Posterior cingulate gyrus (tissue), 11 donors: ENCODE measurements at places on chromosomes 12 and 14.
A peak's percentile ranks its signal among the peaks of the same experiment; 100 is the strongest.

DNA sequence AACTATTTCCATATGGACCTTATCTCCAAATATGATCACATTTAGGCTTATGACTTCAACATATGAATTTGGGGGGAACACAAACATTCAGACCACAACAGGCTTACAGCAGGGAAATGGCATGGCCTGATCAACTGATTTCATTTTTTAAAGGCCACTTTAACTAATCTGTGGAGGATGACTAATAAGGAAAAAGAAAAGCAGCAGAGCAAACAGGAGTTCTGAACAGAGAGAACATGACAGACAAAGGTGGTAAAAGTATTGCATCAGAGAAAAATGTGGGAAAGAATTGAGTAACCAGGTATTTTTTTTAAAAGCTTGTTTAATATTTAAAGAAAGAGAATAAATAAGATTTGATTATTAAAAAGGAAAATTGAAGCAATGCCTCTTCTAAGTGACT is 366.1 kb upstream of the TMPO start:
- DNase-seq = no peak

DNA sequence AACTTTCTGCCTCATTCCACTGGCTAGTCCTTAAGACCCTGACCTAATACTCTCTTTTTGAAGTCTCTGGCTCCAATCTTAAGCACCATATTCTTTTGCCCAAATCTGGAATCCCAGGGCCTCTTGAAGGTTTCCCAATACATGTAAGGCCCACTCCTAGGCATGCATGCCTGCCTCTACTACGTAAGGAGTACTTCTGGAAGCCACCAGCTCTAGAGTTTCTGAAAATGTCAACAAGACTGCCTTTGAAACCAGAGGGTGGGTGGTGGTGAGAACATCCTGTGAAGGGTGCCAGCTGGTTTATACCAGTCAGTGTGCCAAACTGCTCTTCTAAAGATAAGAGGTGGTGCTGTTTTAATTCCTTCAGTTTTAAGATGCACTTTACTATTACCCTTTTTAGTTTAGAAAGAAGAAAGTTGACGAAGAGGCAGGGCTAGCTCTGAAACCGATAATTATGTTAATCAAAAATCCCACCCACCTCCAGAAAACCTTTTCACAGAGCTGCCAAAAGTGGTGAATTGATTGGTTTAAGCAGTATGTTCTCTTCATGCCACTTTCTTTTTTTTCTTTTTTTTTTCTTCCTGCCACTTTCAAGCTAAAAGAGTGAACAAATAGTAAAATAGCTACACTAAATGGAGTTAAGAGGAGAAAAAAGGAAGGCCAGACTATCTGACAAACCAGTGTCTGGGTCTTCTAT is 8.7 kb upstream of the WDR89 start:
- no peak for DNase-seq

- DNase-seq = no peak
Measured at GRCh38 chr14:99183311-99183710, 88.7 kb downstream of the BCL11B start.

- no peak for DNase-seq
Measured at GRCh38 chr12:15996254-15996653, 85.1 kb downstream of the DERA start.

GRCh38 chr12:50696931-50697330 is 67.0 kb upstream of the ATF1 start:
- DNase-seq = no peak

DNA sequence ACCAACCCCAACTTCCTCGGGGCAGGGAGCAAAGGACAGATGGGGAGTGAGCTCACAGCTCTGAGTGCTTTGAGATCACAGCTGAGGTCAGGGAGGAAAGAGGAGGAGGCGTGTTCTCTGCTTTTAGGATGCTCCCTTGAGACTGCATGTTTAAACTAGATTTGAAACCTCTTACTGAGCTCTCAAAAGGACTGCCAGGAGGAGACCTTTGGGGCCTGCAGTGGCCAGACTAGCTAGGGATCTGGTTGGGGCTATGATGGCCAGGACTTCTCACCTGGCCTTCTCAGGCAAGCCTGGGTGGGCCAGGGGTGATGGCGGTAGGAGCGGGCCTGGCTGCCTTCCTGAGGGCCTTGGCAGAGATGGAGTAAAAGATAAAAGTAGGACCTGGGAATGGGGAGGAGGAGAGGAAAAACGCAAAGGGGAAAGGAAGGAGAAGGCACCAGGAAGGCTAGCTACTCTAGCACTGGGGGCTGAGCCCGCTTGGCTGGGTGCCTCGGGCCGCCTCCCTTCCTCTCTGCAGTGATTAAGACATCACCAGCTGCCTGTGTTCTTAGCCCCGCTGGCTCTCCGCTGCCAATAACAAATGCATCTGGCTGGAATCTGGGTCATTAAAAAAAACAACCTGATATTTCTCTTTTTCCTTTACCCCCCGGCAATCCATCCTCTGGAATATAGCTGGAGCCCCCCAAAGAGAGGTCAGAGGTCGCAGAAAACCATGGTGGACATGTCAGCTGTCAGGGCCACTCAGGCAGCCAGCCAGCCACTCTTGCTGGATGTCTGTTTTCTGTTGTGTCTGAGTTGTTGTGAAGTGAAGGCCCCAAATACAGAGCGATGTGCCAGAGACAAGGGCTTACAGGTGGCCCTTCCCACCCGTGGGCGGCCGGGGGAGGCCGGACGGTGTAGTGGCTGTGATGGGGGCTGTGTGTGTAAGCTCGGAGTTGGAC is 141.3 kb downstream of the TSPAN9 start:
- peak; percentile 89 for DNase-seq

GRCh38 chr12:24697769-24698168 is 251.1 kb downstream of the BCAT1 start:
- DNase-seq = no peak

DNA sequence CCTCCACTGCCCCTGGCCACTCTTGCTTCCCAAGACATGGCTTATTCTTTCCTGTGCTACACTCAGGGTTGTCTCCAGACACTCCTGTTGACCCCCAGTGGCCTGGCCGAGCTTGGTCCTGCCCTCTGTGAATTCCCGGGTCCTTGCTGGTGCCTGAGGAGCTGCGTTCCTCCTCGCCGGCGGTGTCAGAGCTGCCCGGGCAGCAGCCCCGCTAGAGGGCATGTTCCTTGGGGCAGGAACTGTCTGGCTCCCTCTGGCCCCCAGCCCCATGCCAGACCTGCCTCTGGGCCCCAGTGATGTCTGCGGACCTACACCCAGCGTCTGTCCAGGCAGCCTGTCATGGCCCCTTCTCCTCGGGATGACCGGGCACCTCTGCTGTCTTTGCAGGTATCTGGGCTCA is 68.4 kb downstream of the AACS start:
- DNase-seq = peak; percentile 84

GRCh38 chr12:123897221-123897620 is 75.4 kb downstream of the CCDC92 start:
- DNase-seq = no peak

DNA sequence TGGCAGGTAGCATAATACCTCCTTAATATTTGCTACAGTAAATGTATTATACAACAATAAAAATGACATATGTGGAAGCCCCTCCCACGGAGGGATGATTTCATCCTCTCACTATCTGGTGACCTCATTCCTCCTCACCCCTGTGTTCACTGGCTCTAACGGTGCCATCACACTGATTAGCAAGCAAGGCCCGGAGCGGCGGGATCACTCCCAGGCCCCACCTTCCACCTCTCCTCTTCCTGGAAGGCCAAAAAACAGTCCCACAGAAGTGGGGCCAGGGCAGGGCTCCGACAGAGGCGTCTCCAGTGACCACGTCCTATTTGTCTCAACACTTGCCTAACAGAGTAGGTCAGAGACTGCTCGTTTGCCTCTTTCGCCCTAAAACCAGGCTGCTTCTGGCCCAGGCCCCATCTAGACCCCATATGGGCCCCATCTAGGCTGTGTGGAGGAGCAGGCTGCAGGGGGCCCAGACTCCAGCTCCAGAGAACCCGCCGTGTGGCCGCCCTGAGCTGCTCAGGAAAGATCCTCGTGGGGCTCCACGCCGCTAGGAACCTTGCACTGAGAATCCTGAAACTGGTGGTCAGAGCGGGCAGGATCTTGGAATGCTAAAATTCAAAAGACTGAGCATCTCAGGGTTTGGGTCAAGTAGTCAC is 3.7 kb downstream of the SELPLG start:
- DNase-seq = no peak

DNA sequence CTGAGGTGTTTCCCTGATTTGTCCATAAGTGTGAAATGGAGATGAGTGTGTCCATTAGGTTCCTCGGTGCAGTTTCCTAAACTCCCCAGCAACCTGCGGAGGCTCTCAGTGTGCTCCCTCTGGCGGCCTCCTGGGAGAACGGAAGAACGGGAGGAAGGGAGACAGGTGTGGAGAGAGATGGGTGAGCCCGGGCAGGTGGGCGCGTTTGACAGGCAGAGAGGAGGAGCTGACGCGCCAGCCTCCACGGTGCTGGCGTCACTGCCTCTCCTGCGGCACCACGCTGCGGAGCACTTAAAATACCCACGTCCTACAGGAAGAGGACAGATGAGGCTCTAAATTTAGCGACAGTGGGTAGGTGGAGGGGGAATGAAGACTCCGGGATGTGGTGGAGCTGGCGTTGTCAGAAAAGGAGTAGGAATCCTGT is 26.8 kb upstream of the PEX5 start:
- peak; percentile 93 for DNase-seq

- no peak for DNase-seq
Measured at GRCh38 chr14:23125011-23125410, 6.0 kb upstream of the CEBPE start.

- DNase-seq = peak; percentile 16
Measured at GRCh38 chr14:22653012-22653621, 9.0 kb upstream of the OR6J1 start.

DNA sequence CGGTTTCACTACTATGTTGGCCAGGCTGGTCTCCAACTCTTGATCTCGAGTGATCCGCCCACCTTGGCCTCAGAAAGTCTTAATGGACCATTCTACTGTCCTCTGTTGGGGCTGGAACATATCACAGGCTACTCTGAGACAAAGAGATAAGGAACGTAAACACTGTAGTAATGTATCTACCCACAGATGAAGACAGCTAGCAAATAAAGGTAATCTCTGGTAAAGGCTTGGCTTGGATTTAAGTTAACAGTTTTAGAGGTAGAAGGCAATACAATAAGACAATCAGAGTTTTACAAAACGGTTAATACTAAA is 44.6 kb upstream of the ISM2 start:
- DNase-seq = no peak

DNA sequence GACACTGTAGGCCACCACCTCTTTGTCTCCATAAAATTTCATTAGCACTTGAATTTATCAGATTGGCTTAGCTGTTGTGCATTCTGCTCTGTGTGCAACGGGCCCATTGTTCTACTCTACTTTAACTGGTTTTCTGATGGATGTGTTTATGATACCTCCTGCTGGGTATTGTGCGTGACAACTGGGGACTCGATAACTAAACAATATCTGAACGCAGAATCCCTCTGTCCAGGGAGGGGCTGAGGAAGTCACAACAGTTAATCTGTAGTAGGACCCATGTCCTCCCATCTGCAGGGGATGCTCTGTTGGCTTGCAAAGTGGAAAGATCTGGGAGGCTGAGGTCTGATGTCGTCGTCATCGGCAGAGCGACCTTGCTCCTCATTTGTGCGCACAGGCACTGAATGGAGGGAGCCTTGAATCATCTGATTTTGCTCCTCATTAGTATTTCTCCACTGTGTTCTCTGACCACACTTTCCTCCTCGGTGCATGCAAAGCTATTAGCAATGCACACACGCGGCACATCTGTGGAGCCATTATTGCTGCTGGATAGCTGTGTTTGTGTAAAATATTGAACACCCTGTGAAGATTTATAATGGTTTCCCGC is 422.5 kb downstream of the NRXN3 start:
- no peak for DNase-seq

DNA sequence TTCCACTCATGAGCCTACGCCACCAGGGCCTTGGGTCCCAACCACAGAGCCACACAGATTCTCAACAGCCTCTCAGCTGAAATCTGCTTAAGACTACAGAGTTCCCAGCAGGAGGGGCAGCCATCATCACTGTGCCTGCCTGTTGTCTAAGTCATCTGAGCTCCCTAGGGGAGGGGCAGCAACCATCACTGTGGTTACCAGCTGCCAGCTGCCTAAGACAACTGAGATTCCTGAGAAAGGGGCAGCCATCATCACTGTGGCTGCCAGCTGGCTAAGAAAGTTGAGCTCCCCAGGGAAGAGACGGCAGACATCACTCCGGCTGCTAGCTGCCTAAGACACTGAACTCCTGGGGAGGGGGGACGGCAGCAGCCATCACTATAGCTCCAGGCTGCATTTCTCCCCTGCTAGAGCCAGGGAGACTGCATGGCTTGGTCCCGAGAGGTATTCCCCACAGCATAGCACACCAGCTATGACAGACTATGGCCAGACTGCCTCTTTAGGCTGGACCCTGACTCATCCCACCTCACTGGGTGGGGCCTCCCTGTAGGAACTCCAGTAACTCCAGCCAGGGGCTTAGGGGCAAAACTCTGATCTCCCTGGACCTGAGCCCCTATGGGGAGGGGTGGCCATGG is 37.2 kb upstream of the C14orf132 start:
- no peak for DNase-seq

- DNase-seq = no peak
Measured at GRCh38 chr12:89319606-89320005, 32.7 kb downstream of the DUSP6 start.

- DNase-seq = no peak
Measured at GRCh38 chr12:43826681-43827080, 9.2 kb upstream of the TMEM117 start.

DNA sequence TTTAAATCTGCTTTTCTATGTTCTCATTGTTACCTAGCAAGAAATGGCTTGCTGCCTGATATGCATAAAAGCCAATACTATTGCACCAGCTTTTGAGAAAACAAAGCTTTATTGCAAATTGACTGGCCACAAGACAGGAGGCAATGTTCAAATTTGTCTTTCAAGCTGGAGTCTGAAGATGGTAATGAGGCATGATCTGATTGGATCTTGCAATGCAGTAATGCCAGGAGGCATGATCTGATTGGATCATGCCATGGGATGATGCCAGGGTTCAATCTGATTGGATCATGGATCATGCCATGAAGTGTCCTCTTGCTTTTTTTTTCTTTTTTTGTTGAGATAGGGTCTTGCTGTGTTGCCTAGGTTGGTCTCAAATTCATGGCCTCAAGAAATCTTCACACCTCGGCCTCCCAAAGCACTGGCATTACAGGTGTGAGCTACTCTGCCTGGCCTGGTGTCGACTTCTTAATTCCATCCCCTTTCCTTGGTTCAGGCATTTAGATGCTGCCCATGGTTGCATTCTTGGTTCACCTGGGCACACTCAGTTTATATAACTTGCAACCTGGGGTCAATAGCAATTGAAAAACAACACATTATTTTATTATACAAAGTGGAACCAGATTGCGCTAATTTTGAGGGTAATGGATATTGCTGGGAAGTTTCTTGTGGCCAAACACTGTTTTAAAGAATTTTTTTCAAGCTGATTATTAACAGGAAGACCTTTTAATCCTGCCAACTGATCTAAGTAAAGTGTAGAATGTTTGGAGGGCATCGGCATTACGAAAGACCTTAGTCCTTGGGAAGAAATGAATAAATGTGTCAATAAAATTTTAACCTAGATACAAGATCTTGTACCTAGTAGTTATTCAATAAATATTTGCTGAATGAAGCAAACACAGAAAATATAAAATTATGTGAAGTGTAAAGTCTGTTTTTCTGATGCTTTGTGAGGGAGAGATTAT is 38.8 kb downstream of the HSD17B6 start:
- no peak for DNase-seq

- no peak for DNase-seq
Measured at GRCh38 chr14:69260861-69261564, 1.1 kb downstream of the GALNT16 start.

GRCh38 chr12:50614167-50614759 is 109.5 kb downstream of the DIP2B start:
- DNase-seq = no peak

- no peak for DNase-seq
Measured at GRCh38 chr12:14619741-14620501, 52.2 kb upstream of the PLBD1 start.

GRCh38 chr12:9868311-9868801 is 798 bp downstream of the CLEC2B start:
- DNase-seq = no peak
